Endodermal cell (in vitro differentiated cells): ENCODE measurements at places on chromosomes 13 and 19.

DNA sequence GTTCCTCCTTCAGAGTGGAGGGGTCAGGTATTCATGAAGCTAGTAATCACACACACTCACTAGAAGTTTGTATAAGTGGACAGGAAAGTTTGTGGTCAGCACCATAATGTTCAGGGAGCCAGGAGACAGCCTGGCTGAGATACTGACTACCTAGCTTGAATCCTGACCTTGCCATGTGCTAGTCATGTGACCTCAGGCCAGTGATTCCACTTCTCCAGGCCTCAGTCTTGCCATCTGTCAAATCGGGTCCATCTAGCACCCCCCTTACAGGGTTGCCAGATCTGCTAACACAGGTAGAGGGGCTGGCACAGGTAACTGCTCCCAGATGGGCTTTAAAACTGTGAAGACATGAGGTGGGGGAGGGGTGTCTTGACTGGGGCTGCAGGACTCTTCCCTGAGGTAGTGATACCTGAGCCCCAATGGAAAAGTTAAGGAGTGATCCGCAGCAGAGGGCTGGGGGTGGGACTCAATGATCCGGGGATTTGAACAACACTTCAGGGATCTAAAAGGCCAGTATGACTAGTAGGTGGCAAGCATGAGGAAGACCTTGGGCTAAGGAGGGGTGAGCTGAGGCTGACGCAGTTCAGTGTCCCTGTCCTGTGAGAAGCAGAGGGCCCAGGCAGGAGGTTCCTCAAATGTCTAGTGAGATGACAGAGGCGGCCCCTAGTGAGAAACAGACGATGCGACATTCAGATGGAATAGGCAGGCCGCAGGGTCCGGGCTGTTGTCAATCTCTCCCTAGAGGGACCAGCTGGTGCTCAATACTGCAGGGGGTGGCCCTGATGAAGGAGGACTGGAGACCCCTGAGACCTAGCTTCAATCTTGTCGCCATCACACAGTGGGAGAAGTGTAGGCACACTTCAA is 8.5 kb downstream of the ACTMAP start:
- H3K4me1 ChIP-seq: no peaks in the 10 kb centered on the region
- H3K27me3 ChIP-seq: no peaks in the 10 kb centered on the region
- H3K27ac ChIP-seq: no peak overlapping the region
- no peak overlapping the region for H3K4me3 ChIP-seq
- H3K36me3 ChIP-seq: peaks cover 20% of the 10 kb centered on the region

DNA sequence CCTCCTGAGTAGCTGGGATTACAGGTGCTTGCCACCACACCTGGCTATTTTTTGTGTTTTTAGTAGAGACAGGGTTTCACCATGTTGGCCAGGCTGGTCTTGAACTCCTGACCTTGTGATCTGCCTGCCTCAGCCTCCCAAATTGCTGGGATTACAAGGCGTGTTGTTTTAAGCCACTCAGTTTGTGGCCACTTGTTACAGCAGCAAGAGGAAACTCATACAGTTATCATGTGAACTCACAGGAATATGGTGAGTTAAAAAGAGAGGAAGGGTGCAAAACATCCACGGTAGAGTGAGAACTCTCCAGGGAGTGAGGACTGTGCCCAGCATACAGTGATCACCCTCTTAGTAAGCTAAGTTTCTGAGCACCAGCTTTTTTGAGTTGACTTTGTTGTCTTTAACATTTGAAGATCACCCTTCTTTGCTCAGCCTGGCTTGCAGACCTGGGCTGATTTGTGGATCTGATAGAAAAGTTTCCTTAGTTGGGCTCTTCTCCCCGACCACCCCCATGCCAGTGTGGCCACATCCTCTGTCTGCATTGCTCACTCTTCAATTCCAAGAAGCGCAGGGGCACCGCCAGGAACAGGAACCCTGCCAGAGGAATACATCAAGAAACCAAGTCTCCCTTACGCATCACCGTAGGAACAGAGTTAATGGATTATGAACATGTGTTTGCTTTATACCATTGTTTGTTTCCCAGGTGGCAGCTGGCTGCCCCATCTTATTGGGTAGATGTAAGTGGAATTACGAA is 16.0 kb downstream of the ALOX5AP start:
- H3K27ac ChIP-seq: no peak overlapping the region
- no peak overlapping the region for H3K4me3 ChIP-seq
- peaks cover 17% of the 10 kb centered on the region for H3K4me1 ChIP-seq
- no peak for DNase-seq
- H3K36me3 ChIP-seq: no peaks in the 10 kb centered on the region
- no peaks in the 10 kb centered on the region for H3K27me3 ChIP-seq

- no peak overlapping the region for H3K27ac ChIP-seq
- peak overlapping the region; percentile 93 for H3K4me3 ChIP-seq
- no peak for DNase-seq
- no peaks in the 10 kb centered on the region for H3K27me3 ChIP-seq
These were observed 1.0 kb downstream of the CDC16 start for GRCh38 chr13:114235697-114236096.

DNA sequence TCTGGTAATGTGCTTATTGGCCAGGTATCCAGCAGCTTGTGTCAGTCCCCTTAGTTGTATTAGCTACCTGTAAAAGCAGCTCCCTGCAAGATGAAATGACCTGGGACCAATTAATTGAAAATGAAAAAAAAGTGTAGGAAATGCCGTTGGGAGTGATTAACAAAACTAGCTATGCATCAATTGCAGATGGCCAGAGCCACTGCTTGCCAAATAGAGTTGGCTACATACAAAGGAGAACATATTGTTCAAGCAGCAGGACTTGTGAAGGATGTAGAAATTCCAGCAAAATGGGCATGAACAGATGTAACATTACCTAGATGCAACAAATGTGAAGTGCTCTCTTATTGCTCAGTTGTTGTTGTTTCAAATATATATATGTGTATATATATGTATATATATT is 300.5 kb downstream of the PCDH17 start:
- no peak overlapping the region for H3K4me3 ChIP-seq
- no peaks in the 10 kb centered on the region for H3K36me3 ChIP-seq
- H3K27ac ChIP-seq: no peak overlapping the region
- DNase-seq: no peak
- no peaks in the 10 kb centered on the region for H3K27me3 ChIP-seq

DNA sequence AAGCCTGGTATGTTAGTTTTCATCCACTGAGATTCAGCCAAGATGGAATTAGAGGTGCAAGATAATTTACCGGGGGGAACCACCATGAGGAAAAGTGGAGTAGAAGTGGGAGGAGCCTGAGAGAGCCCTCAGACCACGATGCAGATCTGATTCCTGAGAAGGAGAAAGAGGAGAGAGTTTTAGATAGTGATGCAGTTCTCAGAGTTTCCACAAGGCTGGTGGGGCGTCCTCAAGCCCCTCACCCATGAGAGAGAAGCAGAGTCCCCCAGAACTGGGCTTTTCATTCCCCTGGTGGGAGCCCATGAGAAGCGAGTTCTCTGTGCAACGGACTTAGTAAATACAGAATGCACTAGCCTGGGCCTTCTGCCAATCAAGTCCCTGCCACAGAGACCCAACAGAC is 18.1 kb downstream of the CEACAM5 start:
- peak; percentile 50 for DNase-seq
- H3K27me3 ChIP-seq: peaks cover 7% of the 10 kb centered on the region
- H3K4me1 ChIP-seq: no peaks in the 10 kb centered on the region
- H3K4me3 ChIP-seq: no peak overlapping the region
- H3K27ac ChIP-seq: no peak overlapping the region
- H3K36me3 ChIP-seq: no peaks in the 10 kb centered on the region

GRCh38 chr13:32852526-32852925 is 163.7 kb upstream of the KL start:
- no peaks in the 10 kb centered on the region for H3K4me1 ChIP-seq
- H3K27ac ChIP-seq: no peak overlapping the region
- no peaks in the 10 kb centered on the region for H3K27me3 ChIP-seq
- no peak overlapping the region for H3K4me3 ChIP-seq
- no peak for DNase-seq

- DNase-seq: peak; percentile 64
- H3K27me3 ChIP-seq: peaks cover 14% of the 10 kb centered on the region
- H3K4me3 ChIP-seq: no peak overlapping the region
- H3K36me3 ChIP-seq: no peaks in the 10 kb centered on the region
These were observed 19.9 kb downstream of the IFNL3 start for GRCh38 chr19:39224910-39225309.

GRCh38 chr13:113122550-113123225 is at the start of gene F10:
TSS of gene F10 (plus strand) at chr13:113122799. CDS start at chr13:113122856, 57 bp downstream.
- peak within 1 kb of the TSS; percentile 57 for H3K4me3 ChIP-seq
- H3K27me3 ChIP-seq: peaks cover 7% of the 10 kb centered on the region

DNA sequence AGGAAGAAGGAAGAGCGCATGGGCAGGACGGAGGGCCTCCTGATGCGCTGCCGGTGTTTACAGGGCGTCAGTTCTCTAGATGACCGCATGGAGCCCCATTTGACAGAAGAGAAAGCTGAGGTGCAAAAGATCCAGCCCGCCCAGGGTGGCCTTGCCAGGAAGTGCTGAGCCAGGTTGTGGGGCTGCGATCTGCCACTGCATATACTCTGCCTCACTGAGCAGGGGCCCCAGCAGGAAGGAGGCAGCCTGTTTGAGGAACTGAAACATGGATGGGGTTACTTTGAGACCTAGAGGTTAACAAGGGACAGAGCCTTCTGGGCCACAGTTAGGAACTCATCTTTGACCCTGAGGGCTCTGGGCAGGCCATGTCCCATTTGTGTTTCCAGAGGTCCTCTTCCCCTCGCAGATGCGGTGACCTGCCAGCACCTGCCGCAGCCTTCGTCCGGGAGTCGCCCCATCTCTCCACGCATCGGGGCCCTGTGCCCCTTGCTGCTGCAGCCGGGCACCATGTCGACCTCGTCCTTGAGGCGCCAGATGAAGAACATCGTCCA is 3.2 kb downstream of the EPN1 start:
- H3K27me3 ChIP-seq: no peaks in the 10 kb centered on the region
- H3K4me3 ChIP-seq: peak overlapping the region; percentile 88
- no peak for DNase-seq
- H3K27ac ChIP-seq: no peak overlapping the region
- H3K4me1 ChIP-seq: peaks cover 3% of the 10 kb centered on the region
- peaks cover 43% of the 10 kb centered on the region for H3K36me3 ChIP-seq

GRCh38 chr13:39263033-39263432 is 224.8 kb downstream of the NHLRC3 start:
- H3K4me3 ChIP-seq: no peak overlapping the region
- H3K36me3 ChIP-seq: no peaks in the 10 kb centered on the region

GRCh38 chr13:103002279-103002678 is 63.9 kb downstream of the SLC10A2 start:
- no peak overlapping the region for H3K4me3 ChIP-seq
- no peak overlapping the region for H3K27ac ChIP-seq
- H3K4me1 ChIP-seq: no peaks in the 10 kb centered on the region
- DNase-seq: no peak
- H3K36me3 ChIP-seq: no peaks in the 10 kb centered on the region
- H3K27me3 ChIP-seq: no peaks in the 10 kb centered on the region

- peak; percentile 64 for DNase-seq
- no peak overlapping the region for H3K27ac ChIP-seq
- H3K27me3 ChIP-seq: peaks cover 84% of the 10 kb centered on the region
- peak overlapping the region; percentile 51 for H3K4me3 ChIP-seq
These were observed 3.8 kb upstream of the TSHZ3 start for GRCh38 chr19:31352782-31353651.
